ENCODE measurements at places on chromosomes 7 and 10.

- peak; percentile 94 for DNase-seq
These were observed 54.7 kb upstream of the CCAR1 start for GRCh38 chr10:68666280-68666760.

GRCh38 chr7:128167042-128167701, 73.9 kb upstream of the LEP start:
- peak; percentile 48 for DNase-seq

- peak; percentile 29 for DNase-seq
These were observed 83.7 kb downstream of the EPC1 start for GRCh38 chr10:32263300-32263699.

- no peak for DNase-seq
These were observed 9.6 kb downstream of the TMEM184A start for GRCh38 chr7:1546274-1546908.

GRCh38 chr7:100867776-100868485, 744 bp downstream of the TRIP6 start:
- DNase-seq, result no peak

- no peak for DNase-seq
These were observed 49.8 kb upstream of the AKR1E2 start for GRCh38 chr10:4776234-4776638.

DNA sequence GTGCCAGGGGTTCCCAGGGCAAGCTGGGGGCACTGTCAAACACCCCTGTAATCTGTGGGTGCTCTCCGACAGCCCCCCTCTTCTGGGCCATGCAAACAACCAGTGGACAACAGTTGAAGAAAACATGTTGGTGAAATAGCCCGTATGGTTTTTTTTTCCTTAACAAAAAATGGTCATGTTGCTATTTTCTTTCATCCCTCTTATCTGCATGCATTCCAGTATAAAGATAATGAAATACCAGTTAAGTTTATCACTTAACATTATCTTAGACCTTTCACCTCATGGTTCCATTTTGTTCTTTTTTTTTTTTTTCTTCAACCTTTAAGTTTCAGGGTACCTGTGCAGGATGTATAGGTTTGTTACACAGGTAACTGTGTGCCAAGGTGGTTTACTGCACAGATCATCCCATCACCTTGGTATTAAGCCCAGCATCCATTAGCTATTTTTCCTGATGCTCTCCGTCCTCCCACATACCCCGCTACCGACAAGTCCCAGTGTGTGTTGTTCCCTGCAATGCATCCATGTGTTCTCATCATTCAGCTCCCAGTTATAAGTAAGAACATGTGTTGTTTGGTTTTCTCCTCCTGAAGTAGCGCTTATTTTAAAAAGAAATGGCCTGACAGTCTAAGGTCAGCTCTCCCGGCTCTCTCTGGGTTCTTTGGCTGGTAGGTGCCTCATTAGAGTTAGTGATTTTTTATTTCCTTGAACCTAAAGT, 110.1 kb downstream of the NRP1 start:
- DNase-seq, result no peak

DNA sequence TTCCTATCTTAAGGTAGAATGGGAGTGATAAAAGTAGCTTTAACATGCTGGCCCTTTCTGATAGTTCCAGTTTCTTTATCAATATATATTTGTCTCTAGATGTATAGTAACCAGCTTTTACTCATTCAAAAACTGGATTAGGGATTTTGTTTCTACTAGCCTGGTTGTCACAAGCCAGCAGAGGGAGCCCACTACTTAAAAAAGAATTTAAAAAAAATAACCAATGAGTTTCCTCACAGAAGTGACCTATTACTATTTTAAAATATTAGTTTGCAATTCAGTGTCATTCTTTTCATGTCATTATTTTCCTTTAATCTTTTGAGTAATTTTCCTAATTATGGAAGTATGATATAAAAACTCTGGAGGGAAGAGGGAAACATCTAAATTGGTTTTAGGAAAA, 142.1 kb downstream of the PHTF2 start:
- peak; percentile 67 for DNase-seq

- peak; percentile 95 for DNase-seq
These were observed 112.4 kb downstream of the BICC1 start for GRCh38 chr10:58625070-58625469.

- DNase-seq, result no peak
These were observed 6.3 kb downstream of the COL28A1 start for GRCh38 chr7:7529328-7529727.

GRCh38 chr7:106037489-106038176, 74.5 kb downstream of the SYPL1 start:
- no peak for DNase-seq

- DNase-seq, result no peak
These were observed 249.3 kb upstream of the POM121L12 start for GRCh38 chr7:52786174-52786573.

DNA sequence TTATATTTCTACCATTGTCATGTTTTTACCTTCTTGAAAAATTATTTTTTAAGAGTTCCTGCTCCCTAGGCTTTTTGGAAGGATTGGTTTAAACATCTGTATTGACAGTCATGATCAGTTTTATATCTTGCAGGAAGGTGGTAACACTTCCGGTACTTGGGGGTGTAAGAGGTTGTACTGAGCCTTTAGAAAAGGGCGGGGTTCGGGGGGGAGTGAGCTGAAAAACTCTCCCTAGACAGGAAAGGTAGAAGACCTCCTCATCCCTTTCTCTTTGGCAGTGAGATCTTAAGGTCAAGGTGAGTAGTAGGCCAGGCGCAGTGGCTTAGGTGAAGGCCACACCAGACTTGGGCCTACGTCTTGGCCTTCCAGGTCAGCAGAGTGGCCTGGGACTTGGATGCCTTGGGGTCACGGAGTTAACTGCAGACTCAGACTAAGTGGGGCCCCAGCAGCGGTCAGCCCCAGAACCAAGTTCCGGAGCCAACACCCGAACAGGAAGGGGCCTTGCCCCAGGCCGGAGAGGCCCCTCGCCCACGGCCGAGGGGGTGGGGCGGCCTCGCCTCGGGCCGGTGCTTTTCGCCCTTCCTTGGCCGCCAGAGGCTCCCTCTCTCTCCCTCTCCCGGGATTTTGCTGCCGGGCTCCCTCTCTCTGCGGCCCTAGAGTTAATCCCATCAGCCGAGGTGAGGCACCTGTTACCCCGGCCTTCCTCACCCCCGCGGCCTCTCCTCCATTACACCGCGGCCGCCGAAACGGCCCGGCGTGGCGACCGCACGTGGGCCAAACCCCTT, at the start of gene PPP1R9A:
Gene PPP1R9A (plus strand): TSS at position 569 of the 785 bp plus-strand sequence. CDS start 2,520 bp downstream, outside the sequence.
- no peak for DNase-seq

GRCh38 chr10:89426230-89426868, 12.0 kb downstream of the IFIT5 start:
- peak; percentile 81 for DNase-seq

GRCh38 chr7:41568135-41568534, 134.8 kb downstream of the INHBA start:
- DNase-seq, result no peak

DNA sequence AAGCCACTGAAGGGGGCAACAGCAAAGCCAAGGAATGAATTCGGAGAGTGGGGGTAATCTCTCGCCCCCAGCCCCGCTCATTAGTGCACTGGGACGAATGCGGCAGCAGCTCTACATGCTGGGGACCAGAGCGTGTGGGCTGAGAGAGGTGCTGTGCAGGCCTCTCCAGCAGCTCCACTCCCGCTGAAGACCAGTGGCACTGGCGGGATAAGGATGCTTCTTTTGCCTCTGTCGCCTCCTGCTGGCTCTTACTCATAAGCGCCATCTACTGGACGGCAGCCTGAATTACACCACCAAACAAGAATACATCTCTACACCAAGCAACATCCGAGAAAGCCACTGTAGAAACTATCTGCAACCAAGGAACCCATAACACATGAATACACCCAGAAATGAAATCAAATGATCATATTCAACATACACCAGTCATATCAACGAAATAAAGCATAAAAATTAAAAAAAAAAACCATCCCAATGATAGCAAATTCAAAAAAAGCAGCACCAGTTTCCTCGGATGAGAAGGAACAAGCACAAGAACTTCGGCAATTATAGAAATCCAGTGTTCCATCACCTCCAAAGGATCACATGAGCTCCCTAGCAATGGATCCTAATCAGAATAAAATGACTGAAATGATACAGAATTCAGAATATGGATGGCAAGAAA, 79.0 kb upstream of the TMEM168 start:
- DNase-seq, result peak; percentile 54

DNA sequence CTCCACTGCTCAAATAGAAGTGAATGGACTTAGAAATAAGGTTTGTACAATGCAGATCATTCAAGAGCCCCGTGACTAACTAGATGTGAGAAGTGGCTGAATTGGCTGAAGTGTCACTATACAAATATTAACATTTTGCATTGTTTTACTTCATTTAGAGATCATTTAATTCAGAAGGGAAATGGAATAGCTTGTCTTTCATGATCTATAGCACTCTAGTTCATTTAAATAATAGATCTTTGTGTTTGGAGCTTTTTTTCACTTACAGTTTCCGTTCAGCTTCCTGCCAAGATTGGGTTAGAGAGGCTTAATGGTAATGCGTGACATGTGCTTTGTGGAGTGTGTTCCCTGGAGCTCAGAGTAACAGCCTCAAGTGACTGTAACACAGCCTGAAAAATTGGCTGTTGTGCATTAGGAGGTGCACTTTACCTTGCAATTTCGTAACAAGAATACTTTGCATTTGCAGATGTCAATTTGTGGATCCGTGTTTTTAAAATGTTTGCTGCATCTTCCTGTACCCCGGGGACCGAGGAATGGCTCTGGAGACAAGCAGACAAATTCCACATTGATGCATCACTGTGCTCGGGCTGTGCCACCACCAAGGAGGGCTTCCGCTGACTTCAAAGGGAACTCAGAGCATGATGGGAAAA, 170.3 kb downstream of the NRP1 start:
- DNase-seq, result no peak

DNA sequence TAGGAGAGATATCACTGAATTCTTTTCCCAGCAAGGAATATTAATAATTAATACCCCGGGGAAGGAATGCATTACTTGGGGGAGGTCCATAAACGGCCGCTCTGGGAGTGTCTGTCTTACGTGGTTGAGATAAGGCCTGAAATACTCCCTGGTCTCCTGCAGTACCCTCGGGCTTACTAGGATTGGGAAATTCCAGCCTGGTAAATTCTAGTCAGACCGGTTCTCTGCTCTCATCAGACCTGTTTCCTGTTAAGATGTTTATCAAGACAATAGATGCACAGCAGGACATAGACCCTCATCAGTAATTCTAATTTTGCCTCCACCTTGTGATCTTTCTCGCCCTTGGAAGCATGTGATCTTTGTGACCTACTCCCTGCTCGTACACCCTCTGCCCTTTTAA, 162.8 kb upstream of the KCND2 start:
- no peak for DNase-seq

GRCh38 chr7:3451701-3452100, 150.6 kb downstream of the SDK1 start:
- DNase-seq, result no peak

DNA sequence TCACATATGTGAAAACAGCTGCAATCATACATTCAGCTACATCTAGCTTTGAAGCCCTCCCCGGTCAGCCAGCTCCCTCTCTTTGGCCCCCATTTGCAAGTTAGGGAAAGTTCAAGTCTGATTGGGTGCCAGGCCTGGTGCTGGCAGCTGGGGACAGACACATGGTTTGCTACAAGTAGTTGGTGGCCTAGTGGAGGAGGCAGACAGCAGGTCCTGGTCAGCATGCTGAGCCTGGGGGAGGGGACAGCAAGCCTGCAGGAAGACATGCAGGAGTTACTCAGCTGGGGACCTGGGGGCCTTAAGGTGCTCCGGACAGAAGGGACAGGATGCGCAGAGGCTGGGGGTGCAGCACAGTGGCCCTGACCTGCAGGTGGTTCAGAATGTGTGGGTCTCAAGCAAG, 956.9 kb upstream of the ZNF722 start:
- no peak for DNase-seq

- DNase-seq, result no peak
These were observed 238.5 kb downstream of the CACNB2 start for GRCh38 chr10:18378766-18379165.

DNA sequence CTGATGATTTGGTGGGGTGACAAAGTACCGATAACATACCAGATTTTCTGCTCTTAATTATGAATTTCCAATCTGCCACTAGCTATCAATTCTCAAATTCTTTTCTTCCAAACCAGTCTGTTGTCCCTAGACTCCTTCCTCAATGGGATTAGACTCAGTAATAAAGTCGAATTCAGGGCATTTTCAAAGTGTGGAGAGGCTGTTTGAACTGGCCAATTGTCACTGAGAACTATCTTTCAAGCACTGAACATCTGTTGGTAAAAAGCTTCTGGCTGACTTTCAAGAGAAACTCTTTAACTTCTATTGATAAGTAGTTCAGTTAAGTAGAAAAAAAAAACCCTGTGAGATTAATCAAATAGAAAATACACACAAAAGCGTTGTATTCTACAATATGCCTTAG, 108.9 kb downstream of the SAMD9 start:
- DNase-seq, result no peak

DNA sequence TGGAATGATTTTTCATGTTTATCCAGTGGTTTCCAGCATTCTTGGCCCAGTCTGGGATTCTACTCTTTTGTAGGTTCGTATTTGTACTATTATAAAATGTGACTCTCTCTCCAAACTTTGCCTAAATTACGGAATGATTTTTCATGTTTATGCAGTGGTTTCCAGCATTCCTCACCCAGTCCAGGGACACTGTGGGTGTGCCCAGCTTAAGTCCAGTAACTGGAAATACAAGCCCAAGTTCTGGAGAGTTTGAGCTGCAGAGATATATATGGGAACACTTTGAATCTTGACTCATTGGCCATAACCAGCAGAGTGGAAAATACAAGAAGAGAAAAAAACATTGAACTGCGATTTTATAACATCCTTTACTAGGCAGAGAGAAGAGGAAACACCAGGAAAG, 5.9 kb upstream of the MAGI2 start:
- DNase-seq, result no peak

GRCh38 chr7:2151237-2151636, 81.5 kb downstream of the MAD1L1 start:
- no peak for DNase-seq

GRCh38 chr7:143325240-143325639, 9.3 kb downstream of the CLCN1 start:
- no peak for DNase-seq

GRCh38 chr10:17430647-17431355, 23.6 kb downstream of the ST8SIA6 start:
- peak; percentile 82 for DNase-seq

GRCh38 chr7:12370249-12370648, 33.4 kb downstream of the VWDE start:
- peak; percentile 12 for DNase-seq

- no peak for DNase-seq
These were observed 29.1 kb downstream of the ERCC6 start for GRCh38 chr10:49509771-49510303.

- peak; percentile 62 for DNase-seq
These were observed 26.7 kb upstream of the CD36 start for GRCh38 chr7:80611779-80612178.

Measured in cardiac fibroblast (primary cell).